Right cardiac atrium (tissue), 5 donors: ENCODE measurements at places on chromosomes 2 and 18. TPM values are rescaled to one million over a fixed set of nuclear protein-coding genes. Genes with fewer than 3 reads are reported as not detected.

- DNase-seq: no peak
Observed at GRCh38 chr2:112733871-112734270, 13.1 kb downstream of the NT5DC4 start.

DNA sequence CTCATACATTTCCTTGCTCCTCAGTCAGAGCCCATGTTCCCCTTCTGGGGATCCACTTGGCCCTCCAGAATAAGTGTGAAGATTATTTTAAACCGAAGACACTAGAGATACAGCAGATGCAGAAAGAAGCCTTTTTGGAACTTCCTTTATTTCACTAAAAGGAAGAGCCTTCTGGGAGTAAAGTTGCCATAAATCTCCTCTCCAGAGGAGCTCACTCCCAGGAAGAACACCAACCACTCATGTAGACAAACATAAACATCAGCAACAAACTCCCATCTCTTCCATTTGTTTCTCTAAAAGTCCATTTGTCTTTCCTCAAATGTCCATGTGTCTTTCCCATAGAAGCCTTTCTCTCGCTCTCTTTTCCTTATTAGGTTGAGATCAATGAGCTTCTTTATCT is 62.4 kb upstream of the MSH6 start:
- no peak for DNase-seq

DNA sequence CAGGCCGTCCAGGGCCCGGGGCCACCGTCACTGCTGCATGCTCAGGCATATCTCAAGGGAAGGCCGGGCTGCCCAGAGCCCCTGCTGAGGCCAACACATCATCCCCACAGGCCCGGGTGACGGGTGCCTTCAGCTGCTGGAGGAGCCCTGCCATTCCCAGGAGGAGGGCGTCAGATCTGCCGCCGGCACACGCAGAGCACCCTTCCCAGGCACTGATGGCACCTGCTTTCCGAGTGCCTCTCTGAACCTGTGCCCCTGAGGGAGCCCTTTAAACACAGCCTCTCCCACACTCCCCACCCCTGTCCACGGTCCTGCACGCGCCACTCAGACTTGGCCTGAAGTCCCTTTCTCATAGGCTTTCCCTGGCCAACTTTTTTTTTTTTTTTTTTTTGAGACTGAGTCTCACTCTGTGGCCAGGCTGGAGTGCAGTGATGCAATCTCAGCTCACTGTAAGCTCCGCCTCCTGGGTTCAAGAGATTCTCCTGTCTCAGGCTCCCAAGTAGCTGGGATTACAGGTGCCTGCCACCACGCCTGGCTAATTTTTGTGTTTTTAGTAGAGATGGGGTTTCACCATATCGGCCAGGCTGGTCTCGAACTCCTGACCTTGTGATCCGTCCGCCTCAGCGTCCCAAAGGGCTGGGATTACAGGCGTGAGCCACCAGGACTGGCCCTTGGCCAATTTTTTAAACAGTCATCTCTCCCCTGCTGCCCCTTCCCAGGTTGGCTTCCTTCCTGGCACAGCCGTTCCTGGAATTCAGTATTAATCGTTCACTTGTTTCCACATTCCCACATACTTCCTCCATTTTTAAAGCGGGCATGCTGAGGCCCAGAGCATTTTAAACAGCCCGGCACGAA is 211.7 kb downstream of the NDUFA10 start:
- DNase-seq: peak; percentile 41

DNA sequence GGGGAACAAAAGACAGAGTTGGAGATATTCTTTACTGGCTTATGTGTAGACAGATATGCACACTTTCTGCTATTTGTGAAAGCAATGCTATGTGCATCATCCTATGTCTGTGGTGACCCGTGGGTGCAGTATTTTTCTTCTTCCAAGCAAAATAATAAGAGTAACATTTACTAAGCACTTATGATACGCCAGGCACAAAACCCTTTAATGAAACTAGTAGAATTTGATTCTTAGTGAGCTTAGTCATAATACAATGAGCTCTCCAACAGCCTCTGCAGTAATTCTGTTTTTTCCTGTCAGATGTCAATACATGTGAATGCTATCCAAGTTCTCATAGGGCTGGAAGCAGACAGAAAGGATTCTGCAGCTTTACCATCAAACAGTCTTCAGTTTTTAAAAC is 130.6 kb downstream of the RAD51AP2 start:
- no peak for DNase-seq

DNA sequence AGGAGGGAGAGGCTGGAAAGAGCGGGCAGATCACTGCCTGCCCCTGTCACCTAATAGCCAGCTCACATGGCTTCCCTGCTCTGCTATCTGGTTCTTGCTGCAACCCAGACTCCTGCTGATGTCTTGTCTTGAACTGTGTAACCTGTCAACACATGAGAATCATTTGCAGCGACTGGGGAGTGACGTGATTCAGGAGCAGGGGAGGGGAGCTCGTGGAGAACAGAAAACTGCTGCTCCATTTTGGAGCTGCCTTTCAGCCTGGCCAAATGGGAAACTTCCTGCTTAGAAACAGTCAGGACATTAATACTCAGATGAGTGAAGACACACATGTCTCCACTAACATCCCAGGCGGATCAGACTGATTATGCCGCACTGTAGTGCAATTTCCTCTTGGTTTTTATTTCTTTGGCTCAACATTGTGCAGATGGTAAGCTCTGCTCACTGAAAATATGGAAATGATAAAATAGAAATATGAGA is 38.1 kb downstream of the RPL37A start:
- peak; percentile 19 for DNase-seq

- DNase-seq: no peak
Observed at GRCh38 chr2:33583194-33583938, 15.7 kb downstream of the FAM98A start.

DNA sequence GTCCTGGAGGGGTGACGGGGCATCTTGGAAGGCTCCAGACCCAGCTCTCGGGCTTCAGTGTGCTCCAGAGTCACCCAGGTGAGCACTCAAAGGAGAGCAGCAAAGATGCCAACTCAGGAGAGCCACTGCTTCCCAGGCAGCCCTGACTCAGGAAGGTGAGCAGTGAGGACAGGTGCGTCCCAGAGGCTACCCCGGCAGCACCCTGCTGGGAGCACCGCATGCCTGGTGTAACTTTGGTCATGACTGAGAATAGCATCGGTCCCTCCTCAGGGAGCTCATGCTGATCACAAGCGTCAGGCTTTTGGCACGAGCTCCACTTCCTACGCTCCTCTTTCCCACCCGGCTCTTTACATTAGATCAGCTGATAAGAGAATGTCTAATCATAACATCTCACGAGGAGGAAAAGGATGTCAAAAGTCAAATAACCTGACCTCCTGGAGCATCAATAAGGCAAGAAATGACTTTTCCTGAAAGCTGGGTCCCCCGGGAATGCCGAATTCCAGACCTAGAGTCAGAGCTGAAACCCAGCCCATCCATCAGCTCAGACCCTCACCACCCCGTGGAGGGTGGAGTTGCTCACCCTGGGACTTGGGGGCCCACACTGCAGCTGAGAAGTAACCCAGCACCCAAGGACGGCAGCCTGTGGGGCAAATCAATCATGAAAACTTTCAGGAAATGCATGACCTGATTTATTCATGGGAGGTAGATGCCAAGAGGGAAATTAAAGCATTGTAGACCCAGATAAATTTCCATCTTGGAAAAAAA is 248.8 kb downstream of the ACKR3 start:
- DNase-seq: no peak

DNA sequence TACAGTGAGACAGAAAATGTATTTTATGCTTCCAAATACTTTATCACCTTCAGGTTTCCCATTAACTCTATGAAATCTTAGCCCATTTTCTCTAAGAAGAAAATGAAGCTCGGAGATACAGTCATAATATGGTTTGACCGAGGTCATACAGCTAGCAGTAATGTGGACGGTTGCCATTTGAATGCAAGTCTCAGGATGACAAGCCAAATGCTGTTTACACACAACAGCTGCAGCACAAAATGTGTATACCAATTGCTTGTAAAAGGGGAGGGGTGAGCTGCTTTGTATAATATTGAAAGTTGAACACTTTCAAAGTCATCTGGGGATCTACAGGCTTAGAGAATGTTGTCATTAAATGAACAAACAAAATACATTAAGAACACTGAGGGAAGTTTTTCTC is 93.8 kb upstream of the FSIP2 start:
- no peak for DNase-seq

- no peak for DNase-seq
Observed at GRCh38 chr18:26894426-26894825, 28.9 kb upstream of the AQP4 start.

GRCh38 chr2:109226128-109226527 is 97.1 kb downstream of the SH3RF3 start:
- no peak for DNase-seq

GRCh38 chr2:168545439-168546082 is 89.5 kb downstream of the CERS6 start:
- no peak for DNase-seq

- DNase-seq: peak; percentile 64
Observed at GRCh38 chr18:79528846-79529245, 133.1 kb downstream of the NFATC1 start.

DNA sequence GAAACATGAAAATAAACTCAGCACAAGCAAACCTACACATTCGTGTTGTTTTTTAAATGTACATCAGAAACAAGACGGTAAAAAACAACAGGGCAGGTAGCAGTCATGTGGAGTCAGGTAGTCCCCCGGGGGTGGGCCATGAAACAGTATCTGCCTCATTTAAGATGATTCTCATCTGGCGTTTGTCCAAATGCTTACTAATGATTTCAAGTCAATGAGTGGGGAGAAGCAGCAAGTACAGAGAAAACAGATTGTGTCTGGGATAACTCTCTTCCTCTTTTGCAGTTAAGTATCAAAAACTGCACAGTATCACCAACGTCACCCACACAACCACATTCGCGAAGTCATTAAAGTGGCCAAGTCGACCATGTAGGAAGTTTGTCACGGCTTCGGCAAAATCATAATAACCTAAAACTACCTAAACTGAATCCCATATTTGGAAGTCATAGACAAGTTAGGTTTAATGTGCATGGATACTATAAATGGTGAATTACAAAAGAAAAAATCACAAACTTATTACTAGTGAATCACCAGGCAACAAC is 1.3 kb downstream of the LAPTM4A start:
- no peak for DNase-seq

GRCh38 chr2:238064376-238064775 is 3.6 kb downstream of the SCLY start:
- DNase-seq: no peak

DNA sequence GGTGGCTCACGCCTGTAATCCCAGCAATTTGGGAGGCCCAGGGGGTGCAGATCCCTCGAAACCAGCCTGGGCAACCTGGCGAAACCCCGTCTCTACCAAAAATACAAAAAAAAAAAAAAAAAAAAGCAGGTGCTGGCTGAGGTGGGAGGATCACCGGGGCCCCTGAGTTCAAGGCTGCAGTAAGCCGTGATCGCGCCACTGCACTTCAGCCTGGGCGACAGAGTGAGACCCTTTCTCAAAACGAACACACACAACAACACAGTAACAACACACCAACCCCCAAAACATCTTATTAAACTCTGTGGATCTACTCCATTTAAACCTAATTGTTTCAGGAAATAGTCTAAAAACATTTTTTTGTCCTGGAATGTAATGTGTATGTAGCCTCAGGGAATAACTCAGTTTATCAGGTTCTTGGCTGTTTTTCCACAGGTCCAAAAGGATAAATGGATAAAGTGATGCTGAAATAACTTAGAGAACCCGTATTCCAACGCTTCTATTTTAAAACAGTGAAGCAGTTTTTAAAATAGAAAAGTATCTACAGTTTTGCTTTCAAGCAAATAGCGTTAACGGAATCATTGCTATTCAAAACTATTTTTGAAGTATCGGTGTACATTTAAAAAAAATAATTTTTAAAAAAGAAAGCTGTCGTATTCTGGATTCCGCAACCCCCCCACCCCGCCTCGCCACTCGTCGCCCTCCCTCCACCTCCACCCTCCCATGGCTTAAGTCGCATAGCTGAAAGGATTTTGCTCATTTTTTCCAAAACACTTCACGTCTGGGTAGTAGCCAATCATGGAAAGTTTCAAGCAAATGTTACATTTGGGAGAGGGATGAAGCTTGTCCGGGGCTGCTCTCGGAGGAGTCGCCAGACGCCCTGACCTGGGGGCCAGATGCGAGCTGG is 895 bp upstream of the GLS start:
- no peak for DNase-seq

GRCh38 chr2:148719195-148719749 is 74.7 kb downstream of the EPC2 start:
- DNase-seq: no peak

- no peak for DNase-seq
Observed at GRCh38 chr2:98731894-98732349, 990 bp upstream of the MGAT4A start.

GRCh38 chr2:26576565-26577441 is 64.4 kb downstream of the CIB4 start:
- DNase-seq: no peak

DNA sequence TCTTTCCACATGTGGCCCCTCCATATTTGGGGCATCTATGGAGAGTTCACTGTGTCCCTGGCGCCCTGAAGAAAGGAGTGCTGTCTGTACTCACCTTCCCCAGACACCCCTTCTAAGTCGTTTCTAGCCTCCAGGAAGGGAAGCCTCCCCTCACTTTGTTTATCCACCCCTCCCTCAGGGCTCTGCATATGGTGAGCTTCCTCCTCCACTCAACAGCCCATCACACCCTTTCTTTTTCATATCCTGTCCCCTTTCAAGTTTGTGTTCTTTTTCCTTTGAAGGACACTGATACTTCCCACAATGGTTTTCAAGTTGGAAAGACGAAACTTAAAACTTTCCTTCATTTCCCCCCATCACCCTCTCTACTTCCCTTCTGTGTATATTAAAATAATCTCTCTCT is 291.4 kb upstream of the POU3F3 start:
- no peak for DNase-seq

GRCh38 chr2:164792316-164793170 is 49.1 kb downstream of the COBLL1 start:
- no peak for DNase-seq

DNA sequence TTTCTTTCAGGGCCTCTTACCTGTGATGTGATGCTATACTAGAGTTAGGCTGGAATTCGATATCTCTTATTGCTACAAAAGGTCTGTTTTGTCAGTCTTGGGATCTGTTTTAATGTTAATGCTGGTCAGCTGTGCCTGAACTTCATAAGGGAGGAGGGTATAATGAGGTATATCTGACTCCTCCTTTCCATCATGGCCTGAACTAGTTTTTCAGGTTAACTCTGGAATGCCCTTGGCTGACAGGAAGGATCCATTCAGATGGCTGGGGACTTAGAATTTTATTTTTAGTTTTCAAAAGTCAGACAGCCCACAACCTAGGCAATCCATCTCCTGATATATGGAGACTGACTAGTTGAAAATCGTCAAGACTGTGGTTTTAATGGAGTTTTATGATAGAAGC is 35.9 kb upstream of the TBC1D8 start:
- DNase-seq: no peak

- no peak for DNase-seq
Observed at GRCh38 chr2:152097290-152097800, 1.5 kb downstream of the CACNB4 start.

- DNase-seq: no peak
Observed at GRCh38 chr2:68732036-68732932, 2.3 kb upstream of the ARHGAP25 start.

- no peak for DNase-seq
Observed at GRCh38 chr2:18975506-18976167, 382.8 kb downstream of the OSR1 start.

Gene EFEMP1
- total RNA-seq: 133 TPM

Gene POTEI
- 2.9 TPM for total RNA-seq

Gene ELOA2
- not detected for total RNA-seq

Gene PIGN
- total RNA-seq: 15.2 TPM

Gene C2orf66
- not detected for total RNA-seq

Gene ZC3H15
- 40.5 TPM for total RNA-seq

Gene PAIP2B
- total RNA-seq: 28.0 TPM

Gene SERPINB2
- not detected for total RNA-seq

Gene ALPG
- total RNA-seq: not detected
